Glutamatergic neuron (in vitro differentiated cells): ENCODE measurements at places on chromosomes 4 and X. TPM values are rescaled to one million over a fixed set of nuclear protein-coding genes. Genes with fewer than 3 reads are reported as not detected.

GRCh38 chrX:71578253-71579135 is at the start of gene GCNA:
GCNA (plus strand) TSS chrX:71578437; CDS start chrX:71580822, 2,385 bp downstream.
- no peaks in the 10 kb centered on the region for H3K27me3 ChIP-seq
- DNase-seq: no peak
- H3K4me1 ChIP-seq: no peaks in the 10 kb centered on the region
- no peak within 1 kb of the TSS for H3K4me3 ChIP-seq
- no peaks in the 10 kb centered on the region for H3K36me3 ChIP-seq

C4orf51 gene
- not detected for total RNA-seq

DNA sequence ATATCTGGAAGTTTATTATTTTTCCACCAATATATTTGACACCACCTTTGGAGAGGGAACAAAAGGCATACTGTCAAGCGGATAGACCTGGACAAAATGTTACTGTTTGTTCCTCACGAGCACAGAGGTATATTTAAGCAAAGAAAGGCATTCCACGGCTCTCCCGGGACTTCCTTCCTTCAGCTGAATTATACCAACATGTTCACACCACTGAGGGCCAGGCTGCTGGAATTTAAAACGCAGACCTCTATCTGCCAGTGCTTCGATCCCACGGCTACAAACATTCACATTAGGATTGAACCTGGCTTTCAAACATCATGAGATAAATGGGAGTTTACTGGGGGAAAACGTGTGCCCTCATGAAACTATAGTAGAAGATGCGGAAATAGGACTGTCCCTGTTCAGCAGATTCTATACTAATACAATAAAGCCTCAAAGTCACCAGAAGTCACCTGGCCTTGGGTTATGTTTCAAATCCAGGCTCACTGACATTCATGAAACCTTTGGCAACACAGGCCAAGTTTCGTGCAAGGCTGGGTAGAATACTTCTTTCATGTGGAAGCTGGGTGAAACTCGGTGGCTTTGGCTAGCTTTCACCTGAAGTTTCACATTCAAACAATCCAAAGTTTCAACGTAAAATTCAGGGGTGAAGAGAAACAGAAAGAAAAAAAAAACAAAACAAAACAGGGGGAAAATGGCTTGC is 39.5 kb downstream of the SORBS2 start:
- peaks cover 2% of the 10 kb centered on the region for H3K27me3 ChIP-seq
- no peak overlapping the region for H3K27ac ChIP-seq
- H3K4me1 ChIP-seq: peaks cover 38% of the 10 kb centered on the region
- DNase-seq: no peak
- H3K36me3 ChIP-seq: peaks cover 8% of the 10 kb centered on the region

GRCh38 chr4:1012034-1012739 is 761 bp downstream of the FGFRL1 start:
- peaks cover 9% of the 10 kb centered on the region for H3K27me3 ChIP-seq
- no peak overlapping the region for H3K27ac ChIP-seq
- no peak for DNase-seq
- H3K4me1 ChIP-seq: peaks cover 3% of the 10 kb centered on the region
- no peak overlapping the region for H3K4me3 ChIP-seq

DNA sequence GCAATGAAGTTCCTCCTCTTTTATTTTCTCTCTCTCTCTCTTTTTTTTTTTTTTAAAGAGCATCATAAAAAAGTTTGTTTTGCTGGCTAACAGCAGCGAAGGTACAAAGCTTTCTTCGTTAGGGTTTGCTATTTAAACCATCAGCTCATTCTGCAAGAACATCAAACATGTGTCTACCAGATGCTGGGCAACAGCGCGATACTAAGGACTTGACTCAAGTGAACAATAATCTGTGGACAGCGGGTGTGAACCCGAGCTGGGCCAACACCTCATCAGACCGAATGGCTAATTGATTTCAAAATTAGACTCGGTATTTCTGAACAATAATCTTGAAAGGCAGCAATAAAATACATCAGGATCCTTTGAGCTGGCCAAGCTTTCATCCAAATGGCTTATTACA is 246.4 kb downstream of the FBXO8 start:
- H3K27ac ChIP-seq: no peak overlapping the region
- H3K4me1 ChIP-seq: peaks cover 6% of the 10 kb centered on the region
- no peaks in the 10 kb centered on the region for H3K36me3 ChIP-seq
- no peak for DNase-seq
- H3K4me3 ChIP-seq: no peak overlapping the region

DNA sequence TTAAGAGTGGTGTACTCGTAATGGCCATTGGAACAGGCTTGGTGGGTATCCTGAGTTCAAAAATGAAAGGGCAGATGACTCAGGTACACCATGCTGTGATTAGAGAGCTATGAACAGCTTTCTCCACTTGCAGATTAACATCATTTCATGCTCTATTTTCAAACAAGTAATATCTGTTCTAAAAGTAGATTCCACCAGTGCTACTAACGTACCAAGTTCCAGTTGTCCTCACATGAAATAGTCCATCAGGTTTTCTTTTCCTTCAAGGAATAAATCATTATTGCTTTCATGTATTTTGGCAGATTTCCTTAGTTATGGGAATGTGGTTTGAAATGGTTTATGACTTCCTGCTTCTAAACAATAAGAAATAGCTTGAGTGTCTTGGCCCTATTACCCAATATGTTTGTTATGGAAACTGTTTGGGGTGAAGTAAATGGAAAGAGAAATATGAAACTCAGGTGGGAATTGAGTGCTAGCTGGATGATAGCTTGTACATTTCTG is 49.9 kb downstream of the PCDH7 start:
- H3K27me3 ChIP-seq: no peaks in the 10 kb centered on the region
- no peak overlapping the region for H3K27ac ChIP-seq
- no peak for DNase-seq
- no peaks in the 10 kb centered on the region for H3K36me3 ChIP-seq
- no peak overlapping the region for H3K4me3 ChIP-seq

GRCh38 chrX:40092808-40093435 is 4.8 kb downstream of the BCOR start:
- peak overlapping the region; percentile 44 for H3K27ac ChIP-seq
- H3K4me1 ChIP-seq: peaks cover 36% of the 10 kb centered on the region
- no peak for DNase-seq
- H3K4me3 ChIP-seq: peak overlapping the region; percentile 84
- H3K27me3 ChIP-seq: peaks cover 17% of the 10 kb centered on the region

GRCh38 chr4:118683513-118683912 is 1.7 kb upstream of the METTL14 start:
- H3K4me1 ChIP-seq: peaks cover 5% of the 10 kb centered on the region
- H3K36me3 ChIP-seq: no peaks in the 10 kb centered on the region
- no peaks in the 10 kb centered on the region for H3K27me3 ChIP-seq

DNA sequence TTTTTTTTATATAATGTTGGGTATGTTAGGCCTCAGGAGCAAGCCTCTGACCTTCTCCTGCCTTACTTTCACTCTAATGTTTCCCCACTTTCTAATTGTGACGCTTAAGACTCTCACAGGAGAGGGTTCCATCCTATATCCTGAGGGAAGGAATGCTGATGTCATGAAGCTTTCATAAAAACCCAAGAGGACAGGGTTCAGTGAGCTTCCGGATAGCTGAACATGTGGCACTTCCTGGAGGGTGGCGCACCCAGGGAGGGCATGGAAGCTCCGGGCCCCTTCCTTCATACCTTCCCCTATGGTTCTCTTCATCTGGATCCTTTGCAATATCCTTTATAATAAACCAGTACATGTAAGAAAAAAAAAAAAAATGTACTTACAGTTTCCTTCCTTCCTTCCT is 48.0 kb upstream of the TMPRSS11E start:
- no peak for DNase-seq
- no peak overlapping the region for H3K27ac ChIP-seq
- no peak overlapping the region for H3K4me3 ChIP-seq
- H3K36me3 ChIP-seq: no peaks in the 10 kb centered on the region

FAM9C gene
- not detected for total RNA-seq
